Bladder microvascular endothelial cell (primary cell): ENCODE measurements at places on chromosomes 6 and 20. TPM values are rescaled to one million over a fixed set of nuclear protein-coding genes. Genes with fewer than 3 reads are reported as not detected.

Gene HSPA1L
- 0.81 and 1.8 TPM in 2 replicates for total RNA-seq

Gene CNPY3
- 26.6 and 41.3 TPM in 2 replicates for total RNA-seq

Gene TMC2
- not detected in 2 replicates for total RNA-seq

Gene C6orf163
- total RNA-seq, result 0.65 and 1.3 TPM in 2 replicates

Gene SMPDL3A
- 5.3 and 6.7 TPM in 2 replicates for total RNA-seq

Gene BPIFB1
- not detected in 2 replicates for total RNA-seq

Gene GSTA3
- total RNA-seq, result not detected in 2 replicates

Gene GRM4
- total RNA-seq, result under 0.01 TPM in 1 of 2 replicates, not detected in the other

Gene FITM2
- 4.9 and 9.0 TPM in 2 replicates for total RNA-seq

Gene WFDC5
- total RNA-seq, result not detected in 2 replicates

Gene TGM3
- total RNA-seq, result not detected in 2 replicates

Gene AGER
- 0.44 and 0.81 TPM in 2 replicates for total RNA-seq

Gene AKAP12
- 143 and 553 TPM in 2 replicates for total RNA-seq

Gene ASIP
- not detected in 2 replicates for total RNA-seq

Gene GPSM3
- total RNA-seq, result 3.2 and 4.2 TPM in 2 replicates
